CD4-positive, alpha-beta T cell treated with Interferon alpha-2 for 1 hour (primary cell): ENCODE measurements at places on chromosomes 4 and X.

DNA sequence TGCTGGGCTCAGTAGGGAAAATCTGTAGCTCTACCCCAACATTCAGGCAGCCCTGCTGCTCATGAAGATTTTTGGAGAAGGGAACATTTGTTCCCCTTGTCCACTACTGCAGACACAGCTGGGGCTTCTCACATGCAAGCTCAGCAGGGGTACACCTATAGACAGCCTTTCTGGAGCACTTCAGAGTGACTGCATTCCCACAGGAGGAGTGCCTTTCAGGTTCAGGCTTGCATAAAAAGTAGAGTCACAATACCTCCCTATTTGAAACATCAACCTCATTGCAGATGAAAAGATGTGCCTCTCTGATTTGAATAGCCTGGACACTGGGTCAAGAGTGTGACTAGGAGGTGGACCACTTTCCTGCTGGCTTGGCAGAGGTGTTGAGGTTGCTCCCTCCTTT, 53.3 kb upstream of the NAP1L2 start:
- DNase-seq = no peak

DNA sequence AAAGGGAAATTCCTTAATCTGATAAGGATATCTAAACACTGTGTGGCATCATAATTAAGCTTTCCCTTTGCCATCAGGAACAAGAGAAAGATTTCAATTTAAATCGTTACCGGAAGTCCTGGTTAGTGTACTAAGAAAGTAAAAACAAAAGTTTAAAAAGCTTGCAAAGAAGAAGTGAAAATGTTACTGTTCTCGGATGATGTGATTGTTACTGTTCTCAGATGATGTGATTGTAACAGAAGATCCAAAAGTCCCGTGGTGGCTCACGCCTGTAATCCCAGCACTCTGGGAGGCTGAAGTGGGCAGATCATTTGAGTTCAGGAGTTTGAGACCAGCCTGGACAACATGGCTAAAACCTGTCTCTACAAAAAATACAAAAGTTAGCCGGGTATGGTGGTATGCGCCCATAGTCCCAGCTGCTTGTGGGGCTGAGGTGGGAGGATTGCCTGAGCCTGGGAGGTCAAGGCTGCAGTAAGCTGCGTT, 62.5 kb downstream of the RGS12 start:
- no peak for DNase-seq

- DNase-seq = no peak
Observed at GRCh38 chr4:94974773-94975172, 217.0 kb downstream of the BMPR1B start.

DNA sequence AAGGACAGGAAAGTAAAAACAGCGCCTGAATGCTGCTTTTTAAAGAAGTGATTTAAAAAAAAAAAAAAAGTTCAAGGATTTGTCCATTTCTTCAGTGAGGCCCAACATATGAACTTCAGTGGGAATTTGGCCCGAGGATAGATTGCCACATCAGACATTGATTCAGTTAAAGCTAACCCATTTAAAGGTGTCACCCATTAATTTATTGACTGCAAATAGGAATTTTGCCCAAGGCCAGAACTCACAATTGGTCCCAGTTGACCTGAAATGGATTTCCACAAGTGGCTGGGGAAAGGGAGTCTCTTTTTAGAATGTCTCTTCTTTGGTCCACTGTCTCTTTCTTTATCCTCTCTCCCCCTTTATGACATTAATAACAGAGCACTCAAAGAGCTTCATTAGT, 86.5 kb upstream of the RPL34 start:
- DNase-seq = no peak

DNA sequence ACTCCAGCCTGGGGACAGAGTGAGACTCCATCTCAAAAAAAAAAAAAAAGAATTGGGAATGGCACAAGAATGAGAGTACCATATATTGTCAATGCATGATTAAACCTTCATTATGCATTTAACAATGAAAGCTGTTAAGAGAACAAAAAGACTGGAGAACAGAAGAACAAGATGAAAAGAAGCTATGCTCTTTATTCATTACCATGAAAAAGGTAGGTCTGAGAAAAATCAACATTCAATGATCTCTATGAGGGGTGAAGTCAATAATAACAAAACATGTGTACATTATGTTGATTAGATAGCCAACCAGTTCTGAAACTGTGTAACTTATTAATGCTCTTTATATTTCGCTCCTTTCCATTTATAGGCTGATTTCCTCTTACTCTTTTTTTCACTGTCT, 100.9 kb downstream of the BRWD3 start:
- no peak for DNase-seq

- no peak for DNase-seq
Observed at GRCh38 chr4:153131596-153131995, 72.6 kb upstream of the TRIM2 start.

DNA sequence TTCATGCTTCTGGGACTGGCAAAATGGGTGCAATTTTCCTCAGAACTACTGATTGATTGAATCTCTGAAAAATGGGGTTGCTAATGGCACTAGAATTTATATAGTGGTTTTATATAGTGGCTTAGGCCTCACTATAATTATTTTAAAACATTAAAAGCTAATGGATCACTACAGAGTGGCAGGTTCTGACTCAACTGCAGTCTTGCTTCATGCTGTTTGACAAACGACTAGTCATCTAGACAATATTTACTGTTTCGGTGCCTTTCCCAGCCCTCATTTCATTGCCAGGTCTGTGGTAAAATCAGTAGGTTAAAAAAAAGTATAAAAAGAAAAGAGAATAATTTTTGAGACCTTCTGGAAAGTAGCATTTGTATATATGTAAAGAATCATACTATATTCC, 352.8 kb upstream of the ATOH1 start:
- no peak for DNase-seq

GRCh38 chrX:71550578-71550977, 17.7 kb downstream of the OGT start:
- DNase-seq = no peak

DNA sequence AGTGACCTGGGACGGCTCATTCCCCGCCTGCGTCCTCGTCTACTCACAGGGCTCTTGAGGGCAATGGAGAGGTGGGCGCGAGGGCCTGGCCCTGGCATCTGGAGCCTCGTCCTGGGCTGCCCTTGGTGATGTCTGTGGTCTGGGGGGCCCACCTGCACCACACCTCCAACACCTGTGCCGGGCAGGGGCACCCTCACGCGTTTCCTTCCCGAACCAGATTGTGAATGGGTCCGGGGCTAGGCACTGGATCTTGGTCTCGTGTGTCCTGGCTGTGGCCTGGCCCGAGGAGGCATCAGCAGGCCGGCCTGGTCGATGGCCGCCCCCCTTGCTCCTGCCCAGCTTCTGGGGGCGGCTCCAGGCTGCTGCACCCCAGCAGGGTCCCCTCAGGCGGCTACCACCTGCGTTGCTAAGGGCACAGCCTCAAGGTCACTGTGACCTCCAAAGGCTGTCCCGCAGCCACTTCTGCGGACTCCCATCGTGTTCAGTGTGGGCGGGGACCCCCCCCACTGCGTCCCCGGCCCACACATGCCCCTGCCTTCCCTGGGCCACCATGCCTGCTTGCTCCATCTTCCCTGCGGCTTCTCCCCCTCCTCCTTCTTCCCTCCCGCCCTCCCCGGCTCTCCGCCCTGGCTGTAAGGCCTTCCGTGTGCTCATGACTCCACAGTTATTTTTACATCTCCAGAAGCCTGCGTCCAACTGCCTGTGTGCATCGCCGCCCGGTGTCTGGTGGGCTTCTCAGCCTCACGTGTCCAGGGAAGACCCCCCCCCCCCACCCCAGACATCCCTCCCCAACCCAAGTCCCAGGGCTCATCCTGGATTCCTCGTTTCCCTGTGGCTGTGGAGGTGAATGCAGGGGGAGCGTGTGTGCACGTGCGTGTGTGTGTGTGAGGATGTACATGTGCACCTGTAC, 3.8 kb downstream of the DOK7 start:
- DNase-seq = no peak

DNA sequence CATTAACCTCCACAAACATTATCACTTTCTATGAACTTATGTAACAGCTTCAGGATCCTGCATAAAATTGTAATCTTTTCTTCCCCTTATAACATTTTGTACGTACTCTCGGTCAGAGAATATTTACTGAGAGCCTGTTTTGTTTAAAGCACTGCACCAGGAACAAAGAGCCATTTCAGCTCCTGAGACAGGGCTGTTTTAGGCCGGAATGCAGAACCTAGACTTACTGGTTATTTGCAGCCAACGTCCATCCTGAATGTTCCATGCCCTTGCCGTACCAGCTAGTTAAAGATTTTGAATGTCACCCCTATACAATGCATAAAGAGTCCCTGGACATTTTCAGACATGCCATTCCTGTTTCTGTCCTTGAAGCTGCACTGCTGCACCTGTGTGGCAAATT, 248.8 kb downstream of the PCDH7 start:
- no peak for DNase-seq

DNA sequence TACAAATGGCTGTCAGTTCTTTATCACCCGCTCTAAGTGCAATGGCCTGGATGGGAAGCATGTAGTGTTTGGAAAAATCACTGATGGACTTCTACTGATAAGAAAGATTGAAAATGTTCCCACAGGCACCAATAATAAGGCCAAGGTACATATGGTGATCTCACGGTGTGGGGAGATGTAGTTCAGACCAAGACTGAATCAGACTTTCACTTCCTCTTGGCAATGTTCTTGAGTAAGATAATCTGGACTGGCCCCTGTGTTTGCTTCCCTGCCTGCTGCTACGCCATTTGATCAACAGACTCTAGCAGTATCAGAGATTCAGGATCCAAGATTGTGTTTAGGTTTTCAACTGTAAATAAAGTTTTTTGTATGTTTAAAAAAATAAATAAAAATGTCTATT, 682.2 kb upstream of the AMOT start:
- no peak for DNase-seq

GRCh38 chr4:151469970-151470369, 61.0 kb downstream of the FHIP1A start:
- no peak for DNase-seq

GRCh38 chrX:17031827-17032226, 85.4 kb downstream of the REPS2 start:
- DNase-seq = no peak

GRCh38 chr4:7653510-7654369, 219.0 kb upstream of the PSAPL1 start:
- DNase-seq = no peak

DNA sequence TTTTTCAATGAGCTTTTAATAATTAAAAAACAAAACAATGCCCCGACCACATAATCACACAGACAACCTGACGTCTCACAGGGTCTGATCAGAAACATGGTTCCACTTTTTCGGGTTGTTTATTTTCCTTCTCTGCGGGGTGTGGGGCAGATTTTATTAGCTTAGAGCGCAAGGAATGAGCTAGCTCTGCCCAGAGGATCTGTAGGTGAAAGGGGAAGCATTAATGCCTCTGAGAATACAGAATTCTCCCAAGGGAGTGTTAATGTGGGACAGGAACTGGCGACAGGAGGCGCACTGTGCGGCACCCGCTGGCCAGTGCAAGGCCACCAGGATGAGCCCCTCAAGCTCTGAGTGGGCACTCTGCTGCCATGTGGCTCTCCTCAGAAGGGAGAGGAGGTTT, 181.5 kb downstream of the TSPAN5 start:
- DNase-seq = no peak

- DNase-seq = no peak
Observed at GRCh38 chr4:168138143-168138542, 45.8 kb downstream of the ANXA10 start.

- DNase-seq = no peak
Observed at GRCh38 chr4:30536231-30536630, 183.9 kb upstream of the PCDH7 start.

GRCh38 chrX:68249401-68249831, 183.9 kb downstream of the OPHN1 start:
- no peak for DNase-seq

- DNase-seq = no peak
Observed at GRCh38 chrX:45900766-45901615, 644.2 kb downstream of the ZNF674 start.

- DNase-seq = no peak
Observed at GRCh38 chrX:44400588-44400987, 57.1 kb upstream of the EFHC2 start.

DNA sequence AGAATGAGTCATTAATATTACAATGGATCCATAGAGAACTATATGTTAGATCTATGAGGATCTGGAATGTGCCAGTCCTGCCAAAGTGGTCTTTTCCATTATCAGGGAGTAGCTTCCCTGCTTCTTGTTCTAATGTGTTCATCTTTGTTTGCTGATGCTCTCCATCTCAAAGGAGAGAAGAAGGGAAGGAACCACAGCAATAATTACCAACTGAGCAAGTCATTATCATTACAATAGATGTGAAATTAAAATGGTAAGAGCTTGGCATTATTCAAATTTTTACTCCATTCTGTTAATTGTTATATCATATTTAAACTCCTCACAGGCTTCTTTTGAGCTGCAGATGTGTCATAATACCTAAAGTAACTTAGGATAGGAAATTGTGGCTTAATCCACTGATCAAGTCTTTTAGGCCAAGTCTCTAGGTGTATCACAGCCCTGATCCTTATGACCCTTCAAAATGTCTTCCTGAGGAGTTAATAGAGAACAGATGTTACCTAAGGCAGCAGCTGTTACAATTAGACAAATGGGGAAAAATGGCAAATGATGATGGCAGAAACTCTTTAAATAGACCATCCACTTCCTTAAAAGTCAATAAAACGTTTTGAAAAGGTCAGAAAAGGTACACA, 1492.7 kb upstream of the IGFBP7 start:
- no peak for DNase-seq

DNA sequence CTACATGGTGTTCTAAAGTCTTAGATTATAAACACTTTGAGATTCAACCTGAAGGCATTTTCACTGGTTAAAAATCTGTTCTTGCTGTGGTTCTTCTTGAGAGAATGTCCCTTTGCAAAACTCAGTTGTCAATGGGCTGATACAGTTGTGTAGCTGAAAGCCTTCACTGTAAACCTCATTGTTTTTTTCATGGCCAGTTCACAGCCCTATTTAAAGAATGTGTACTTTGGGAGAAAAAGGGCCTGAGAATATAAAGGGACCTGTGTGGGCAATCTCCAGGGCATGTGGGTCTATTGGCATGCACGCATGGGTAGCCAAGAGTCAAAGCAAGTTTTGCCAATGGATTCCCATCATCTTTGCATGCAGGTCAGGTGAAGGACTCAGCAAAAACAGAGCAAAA, 7.8 kb upstream of the MAP7D3 start:
- no peak for DNase-seq

GRCh38 chrX:81957900-81958545, 756.1 kb downstream of the SH3BGRL start:
- no peak for DNase-seq

- DNase-seq = no peak
Observed at GRCh38 chrX:129665916-129666644, 11.3 kb upstream of the APLN start.

- DNase-seq = peak; percentile 30
Observed at GRCh38 chr4:55635741-55636655, at the start of gene NMU. TSS of gene NMU (minus strand) at chr4:55636298. CDS start at chr4:55636192, 106 bp downstream.
